ENCODE measurements at places on chromosomes 1 and 21.

GRCh38 chr1:32138965-32139364 lies 31.1 kb downstream of the KPNA6 start:
- no peak for DNase-seq

- no peak for DNase-seq
Observed at GRCh38 chr1:20739225-20739624, 6.7 kb upstream of the SH2D5 start.

DNA sequence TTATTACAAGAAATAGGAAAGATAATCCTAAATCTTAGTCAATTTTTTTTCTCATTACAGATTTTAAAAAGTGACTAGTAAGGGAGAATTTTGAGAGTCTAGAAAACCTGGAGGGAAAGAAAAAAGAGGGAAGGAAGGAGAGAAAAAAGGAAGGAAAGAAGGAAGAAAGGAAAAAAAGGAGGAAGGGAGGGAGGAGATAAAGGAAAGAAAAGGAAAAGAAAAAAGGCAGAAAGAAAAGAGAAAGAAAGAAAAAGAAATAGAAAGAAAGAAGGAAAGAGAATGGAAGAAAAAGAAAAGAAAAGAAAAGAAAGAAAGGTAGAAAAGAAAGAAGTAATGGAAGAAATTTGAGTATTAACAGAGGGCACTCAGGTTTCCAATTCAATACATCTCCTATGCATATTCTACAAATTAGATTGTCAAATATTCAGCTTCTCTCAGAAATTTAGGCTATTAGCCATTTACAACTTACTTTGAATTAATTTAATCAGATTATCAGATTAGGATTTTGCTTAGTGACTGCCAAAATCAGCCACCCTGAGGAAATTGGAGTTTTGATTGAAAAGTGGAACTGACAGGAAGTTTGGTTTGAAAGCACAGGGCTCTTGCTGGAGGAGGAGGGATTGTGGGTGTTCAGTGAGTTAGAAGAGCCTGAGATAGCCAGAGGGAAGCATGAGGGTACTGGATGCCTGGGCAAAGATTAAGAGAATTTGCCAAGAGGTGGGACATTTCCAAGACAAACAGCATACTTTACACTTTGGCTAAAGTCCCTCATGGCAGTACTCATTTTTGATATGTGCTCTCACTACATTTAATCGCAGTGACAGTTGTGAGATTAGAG lies 677.8 kb downstream of the USP25 start:
- DNase-seq: no peak

GRCh38 chr1:208533746-208534598 lies 289.8 kb upstream of the PLXNA2 start:
- no peak for DNase-seq

GRCh38 chr21:28793043-28793442 lies 199.6 kb downstream of the LTN1 start:
- DNase-seq: peak; percentile 76

GRCh38 chr1:23108918-23109533 lies 59.6 kb downstream of the LUZP1 start:
- DNase-seq: no peak

- no peak for DNase-seq
Observed at GRCh38 chr21:25535849-25536248, 71.4 kb downstream of the MRPL39 start.

GRCh38 chr1:147341246-147341645 lies 98.8 kb downstream of the CHD1L start:
- DNase-seq: no peak

GRCh38 chr1:89935235-89935634 lies 59.7 kb upstream of the ZNF326 start:
- DNase-seq: no peak

- DNase-seq: no peak
Observed at GRCh38 chr1:21961337-21961736, 15.5 kb upstream of the CELA3B start.
